ENCODE measurements at places on chromosomes 2 and 18.

DNA sequence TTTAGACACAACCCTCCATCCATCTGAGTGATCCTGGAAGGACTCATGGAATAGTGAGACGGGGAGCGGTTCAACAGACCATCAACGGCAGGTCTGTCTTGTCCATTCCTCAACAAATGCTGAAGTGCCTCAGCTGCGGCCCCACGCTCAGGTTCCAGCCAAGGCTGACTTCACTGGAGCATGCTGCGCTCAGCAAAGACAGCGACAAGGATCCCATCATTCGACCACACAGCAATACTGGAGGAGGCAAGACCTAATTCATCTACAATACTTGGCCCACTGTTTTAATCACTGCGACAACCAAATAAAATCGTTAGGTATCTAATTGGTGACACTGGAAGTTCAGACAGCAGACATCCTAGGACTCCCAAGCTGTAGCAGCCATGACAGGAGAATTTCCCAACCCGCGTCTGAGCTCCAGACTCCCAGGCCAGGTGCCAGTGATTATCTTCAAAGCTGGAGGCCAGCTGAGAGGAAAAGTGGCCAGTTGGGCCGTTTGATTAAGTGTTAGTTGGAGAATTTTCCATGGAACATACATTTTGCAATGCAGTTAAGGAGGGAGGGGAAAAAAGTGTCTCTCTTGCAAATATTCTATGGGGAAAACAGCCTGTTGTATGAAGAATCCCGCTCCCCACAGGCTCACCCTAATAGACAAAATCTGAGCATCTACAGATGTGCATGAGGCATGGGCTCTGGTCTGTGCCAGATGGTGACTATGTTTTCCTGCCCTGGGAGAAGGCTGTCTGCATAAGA lies 92.5 kb upstream of the SLC35G4 start:
- no peak for DNase-seq

GRCh38 chr2:238956676-238957075 lies 108.8 kb downstream of the TWIST2 start:
- no peak for DNase-seq

DNA sequence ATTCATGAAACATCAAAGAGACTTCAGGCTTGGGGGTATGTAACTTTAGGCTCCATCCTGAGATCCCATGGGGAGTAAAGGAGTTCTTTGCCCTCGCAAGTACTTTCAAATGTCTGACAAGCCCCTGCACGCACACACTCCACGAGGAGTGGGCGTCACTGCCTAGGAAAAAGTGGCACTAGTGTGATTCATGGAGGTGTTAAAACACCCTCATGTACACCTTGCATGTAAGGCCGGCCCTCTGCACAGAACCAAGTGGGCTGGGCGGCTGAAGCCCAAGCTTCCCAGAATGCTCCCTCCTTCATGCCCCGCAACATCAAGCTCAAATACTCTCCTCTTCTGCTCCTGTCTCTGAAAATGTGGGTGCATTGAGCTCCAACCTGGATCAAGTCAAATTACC lies 7.8 kb downstream of the HS1BP3 start:
- DNase-seq, result no peak

DNA sequence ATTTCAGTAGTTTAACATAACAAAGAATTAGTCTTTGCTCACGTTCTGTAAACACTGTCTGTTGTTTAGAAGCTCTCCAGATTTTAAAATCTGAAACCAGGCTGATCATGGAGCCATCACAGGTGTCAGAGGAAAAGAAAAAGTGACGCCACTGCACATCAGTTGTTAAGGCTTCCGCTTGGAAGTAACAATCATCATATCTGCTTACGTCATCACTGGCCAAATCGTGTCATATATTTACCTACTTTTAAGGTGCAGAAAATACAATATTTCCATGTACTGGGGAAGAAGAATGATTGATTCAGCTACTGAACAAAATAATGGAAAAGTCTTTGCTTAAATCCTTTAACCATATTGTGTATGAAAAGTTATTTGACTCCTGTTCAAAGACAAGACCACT lies 382.6 kb upstream of the MC4R start:
- no peak for DNase-seq

DNA sequence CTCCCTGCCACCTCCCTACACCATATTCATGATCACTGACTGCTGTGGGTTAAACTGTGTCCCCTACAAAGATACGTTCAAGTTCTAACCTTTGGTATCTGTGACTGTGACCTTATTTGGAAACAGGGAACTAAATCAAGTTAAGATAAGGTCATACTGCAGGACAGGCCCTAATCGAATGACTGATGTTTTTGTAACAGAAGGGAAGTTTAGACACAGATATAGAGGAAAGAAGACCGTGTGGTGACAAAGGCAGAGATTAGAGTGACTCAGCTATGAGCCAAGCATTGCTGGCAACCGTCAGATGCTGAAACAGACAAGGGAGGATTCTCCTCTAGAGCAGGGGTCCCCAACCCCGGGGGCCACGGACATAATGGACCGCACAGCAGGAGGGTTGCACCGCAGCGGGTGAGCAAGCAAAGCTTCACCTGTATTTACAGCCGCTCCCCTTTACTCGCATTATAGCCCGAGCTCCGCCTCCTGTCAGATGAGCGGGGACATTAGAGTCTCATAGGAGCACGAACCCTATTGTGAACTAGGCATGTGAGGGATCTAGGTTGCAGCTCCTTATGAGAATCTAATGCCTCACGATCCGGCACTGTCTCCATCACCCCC lies 28.9 kb upstream of the RNF152 start:
- DNase-seq, result no peak

DNA sequence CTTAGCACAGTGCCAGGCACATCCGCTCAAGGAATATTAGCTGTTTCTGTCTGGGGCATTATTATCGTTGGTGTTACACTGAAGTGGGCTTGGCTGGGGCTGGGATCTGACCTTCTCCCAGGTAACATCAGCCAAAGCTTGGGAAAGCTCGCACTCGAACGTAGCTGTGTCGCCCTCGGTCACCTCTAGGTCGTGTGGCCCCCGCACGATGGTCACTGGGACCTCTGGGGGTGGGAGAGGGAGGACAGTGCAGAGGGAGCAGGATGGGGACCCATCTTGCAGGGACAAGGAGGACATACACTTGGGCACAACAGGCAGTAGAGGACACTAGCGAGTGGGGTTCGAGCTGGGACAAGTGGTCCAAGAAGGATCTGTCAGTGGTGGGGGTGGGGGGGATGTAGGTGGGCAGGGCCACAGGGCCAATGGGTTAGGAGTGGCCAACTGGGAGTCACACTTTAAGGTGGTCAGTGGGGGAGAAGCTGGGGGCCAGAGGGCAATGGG lies 9.7 kb downstream of the TMEM198 start:
- DNase-seq, result no peak

GRCh38 chr2:67217398-67217797 lies 179.7 kb upstream of the ETAA1 start:
- DNase-seq, result no peak
